ENCODE measurements at places on chromosomes 7 and 10.

- DNase-seq = no peak
Measured at GRCh38 chr7:147859486-147859885, 731.1 kb upstream of the C7orf33 start.

DNA sequence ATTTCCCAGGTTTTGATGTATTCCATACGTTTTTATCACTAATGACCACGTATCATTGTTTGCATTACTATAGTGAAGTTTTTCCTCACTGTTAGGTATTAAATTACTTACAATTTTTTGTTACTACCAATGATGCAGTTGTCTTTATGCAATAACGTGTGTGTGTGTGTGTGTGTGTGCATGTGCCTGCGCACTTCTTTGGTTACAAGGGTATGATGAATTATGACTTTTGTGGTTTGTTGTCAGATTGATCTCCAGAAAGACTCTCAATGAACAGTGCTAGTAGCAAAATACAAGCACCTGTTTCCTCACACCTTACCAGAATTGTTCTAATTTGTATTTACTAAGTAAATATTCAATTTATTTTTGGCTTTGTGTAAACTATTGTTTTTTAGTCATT is 51.5 kb downstream of the MCMBP start:
- DNase-seq = no peak

- DNase-seq = peak; percentile 86
Measured at GRCh38 chr10:93386631-93387369, 95.3 kb downstream of the MYOF start.

DNA sequence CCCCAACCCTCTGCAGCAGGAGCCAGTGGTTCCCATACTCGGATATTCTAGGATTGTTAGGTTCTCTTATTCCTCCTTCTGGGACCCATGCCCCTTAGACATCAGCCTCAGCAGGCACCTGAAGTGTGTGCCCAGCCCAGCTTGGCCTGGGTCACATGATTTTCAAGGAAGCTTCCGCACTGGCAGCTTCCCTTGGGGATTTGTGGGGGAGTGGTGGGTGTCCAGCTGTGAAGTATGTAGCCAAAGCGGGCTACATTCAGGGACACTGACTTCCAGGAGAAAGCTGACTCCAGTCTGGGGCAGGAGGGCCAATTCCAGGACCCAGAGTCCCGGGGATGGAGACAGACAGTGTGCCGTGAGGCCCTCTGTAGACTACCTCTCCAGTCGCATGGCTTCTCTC is 1.3 kb downstream of the LDB1 start:
- DNase-seq = peak; percentile 48

- DNase-seq = peak; percentile 85
Measured at GRCh38 chr7:40805361-40805760, 670.6 kb downstream of the SUGCT start.

- DNase-seq = peak; percentile 98
Measured at GRCh38 chr7:44087911-44088838, 5.8 kb upstream of the POLM start.

DNA sequence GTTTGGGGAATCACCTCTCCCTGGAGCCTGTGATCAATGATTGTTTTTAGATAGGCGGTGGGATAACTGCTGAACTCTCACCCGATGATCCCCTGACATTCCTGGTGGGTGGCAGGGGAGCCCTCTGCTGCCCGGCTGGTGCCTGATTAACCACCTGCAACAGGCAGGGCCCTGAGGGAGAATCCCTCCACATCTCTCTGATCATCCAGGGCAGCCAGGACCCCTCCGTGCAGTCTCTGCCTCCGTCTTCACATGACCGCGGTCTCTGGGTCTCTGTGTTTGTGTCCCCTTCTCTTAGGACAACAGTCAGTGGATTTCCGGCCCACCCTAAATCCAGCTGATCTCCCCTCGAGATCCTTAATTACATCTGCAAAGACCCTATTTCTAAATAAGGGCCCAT is 17.4 kb downstream of the CALML5 start:
- no peak for DNase-seq

Measured in AG10803 (cell line).